Activated naive CD8-positive, alpha-beta T cell treated with anti-CD3 and anti-CD28 coated beads for 36 hours (primary cell): ENCODE measurements at places on chromosomes 1 and 21. TPM values are rescaled to one million over a fixed set of nuclear protein-coding genes. Genes with fewer than 3 reads are reported as not detected.

Gene PSRC1
- 12.2 TPM for total RNA-seq

Gene MCOLN2
- total RNA-seq, result 20.0 TPM

Gene CACNA1E
- not detected for total RNA-seq

Gene FCRL1
- 0.74 TPM for total RNA-seq

Gene RHBG
- total RNA-seq, result not detected

Gene COL9A2
- total RNA-seq, result 2.5 TPM

Gene THEMIS2
- 19.6 TPM for total RNA-seq

Gene PODN
- total RNA-seq, result not detected

Gene CHAF1B
- 38.0 TPM for total RNA-seq

Gene OR2M3
- total RNA-seq, result not detected

Gene ELAPOR1
- total RNA-seq, result 7.7 TPM

Gene CELSR2
- 2.6 TPM for total RNA-seq

Gene ADGRL4
- total RNA-seq, result not detected

Gene NUDC
- total RNA-seq, result 147 TPM

Gene SLAMF6
- 48.1 TPM for total RNA-seq

Gene WNT9A
- total RNA-seq, result not detected

Gene ACP6
- 16.8 TPM for total RNA-seq

Gene TAF12
- 26.5 TPM for total RNA-seq

Gene CADM3
- not detected for total RNA-seq

Gene KCNA3
- 17.5 TPM for total RNA-seq

Gene EEIG2
- total RNA-seq, result 7.9 TPM

Gene NHLH1
- total RNA-seq, result 0.34 TPM

Gene CFHR1
- total RNA-seq, result not detected

Gene OR2T11
- total RNA-seq, result not detected

Gene RPTN
- total RNA-seq, result not detected

Gene PLEKHN1
- total RNA-seq, result 0.85 TPM

Gene TRAF3IP3
- total RNA-seq, result 194 TPM

Gene IL20
- not detected for total RNA-seq

Gene TCEA3
- total RNA-seq, result 6.3 TPM

Gene TMEM54
- 1.4 TPM for total RNA-seq

Gene ZNF648
- not detected for total RNA-seq

Gene LRRN2
- not detected for total RNA-seq

Gene MAP1LC3C
- total RNA-seq, result not detected

Gene LHX8
- not detected for total RNA-seq

Gene GJA9
- total RNA-seq, result not detected

Gene SLFNL1
- total RNA-seq, result 0.08 TPM

Gene MXRA8
- total RNA-seq, result 0.50 TPM

Gene CELA3A
- total RNA-seq, result not detected

Gene AJAP1
- not detected for total RNA-seq

Gene NBPF4
- total RNA-seq, result 0.10 TPM

Gene SUSD4
- 0.22 TPM for total RNA-seq

Gene HMGN2
- total RNA-seq, result 957 TPM
